NCI-H2081 treated with DMSO at 0.1 percent for 48 hours (cell line): ENCODE measurements at places on chromosomes 3 and 15.

DNA sequence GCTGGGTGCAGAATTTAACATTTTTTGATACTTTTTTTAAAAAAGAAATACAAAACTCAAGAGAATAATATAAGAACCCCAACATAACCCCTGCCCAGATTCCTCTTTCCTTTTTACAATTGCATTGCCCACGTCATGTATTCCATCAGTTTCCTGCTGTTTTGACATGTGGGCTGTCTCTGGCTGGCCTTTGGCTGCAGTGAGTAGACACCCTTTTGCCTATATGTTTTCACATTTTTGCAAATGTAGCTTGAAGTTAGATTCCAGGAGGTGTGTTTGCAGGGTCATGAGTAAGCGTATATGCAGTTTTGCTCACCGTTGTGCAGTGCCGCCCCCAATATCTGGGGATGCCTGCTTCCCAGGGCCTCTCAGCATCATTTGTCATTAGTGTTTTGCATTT lies 28.0 kb upstream of the ATP10A start:
- DNase-seq: no peak

DNA sequence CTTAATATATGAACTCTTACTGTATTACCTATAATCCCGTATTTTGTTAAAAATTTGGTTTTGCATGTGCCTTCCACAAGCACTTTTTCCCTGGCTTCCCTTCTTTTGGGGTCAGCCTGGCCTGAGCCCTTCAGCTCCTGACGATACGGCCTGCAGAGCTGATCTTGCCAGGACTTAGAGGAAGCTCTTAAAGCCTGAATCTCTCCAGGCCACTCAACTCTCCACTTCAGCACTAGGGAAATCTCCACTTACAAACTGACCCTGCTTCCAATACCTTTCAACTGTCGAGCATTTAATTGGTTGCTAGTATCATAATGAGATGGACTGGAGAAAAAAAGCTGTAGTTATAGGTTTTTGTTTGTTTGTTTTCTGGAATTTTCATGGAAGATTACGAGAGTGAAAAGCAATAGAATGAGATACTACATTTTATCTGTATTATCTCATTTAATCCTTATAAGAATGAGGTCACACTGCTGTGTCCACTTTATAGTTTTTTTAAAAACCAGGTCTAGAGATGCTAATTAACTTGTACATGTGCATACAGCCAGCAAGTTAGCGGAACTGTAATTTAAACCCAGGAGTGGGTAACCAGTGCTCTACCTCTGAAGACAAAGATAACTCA lies 54.8 kb downstream of the ZBTB38 start:
- DNase-seq: no peak

DNA sequence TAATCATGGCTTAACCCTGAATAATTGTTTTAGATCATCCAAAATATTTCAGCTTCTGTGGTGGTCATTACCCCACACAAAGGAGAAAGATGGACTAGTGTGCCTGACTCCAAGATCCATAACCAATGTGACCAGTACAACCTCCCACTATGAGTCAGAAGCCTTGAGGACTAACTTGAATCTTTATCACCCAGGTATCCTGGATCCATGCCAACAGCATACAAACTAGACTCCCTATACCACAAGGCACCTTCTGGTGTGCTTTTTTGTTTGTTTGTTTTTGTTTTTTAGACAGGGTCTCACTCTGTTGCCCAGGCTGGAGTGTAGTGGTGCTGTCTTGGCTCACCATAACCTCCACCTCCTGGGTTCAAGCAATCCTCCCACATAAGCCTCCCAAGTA lies 317.7 kb downstream of the VPS13C start:
- no peak for DNase-seq

DNA sequence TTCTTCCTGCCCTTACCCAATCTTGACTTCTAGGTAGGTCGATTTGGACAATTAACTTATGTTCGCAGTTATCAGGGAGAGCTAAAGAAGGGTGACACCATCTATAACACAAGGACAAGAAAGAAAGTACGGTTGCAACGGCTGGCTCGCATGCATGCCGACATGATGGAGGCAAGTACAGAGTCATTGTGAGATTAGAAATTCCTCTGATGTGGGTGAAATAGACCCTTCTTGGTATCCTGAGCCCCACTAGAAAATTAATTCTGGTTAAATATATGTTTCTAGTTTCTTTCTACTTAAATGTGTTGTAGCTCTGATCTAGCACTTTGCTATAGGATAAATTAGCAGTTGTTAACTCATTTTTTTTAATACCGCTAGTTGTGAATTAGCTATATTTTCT lies 13.6 kb downstream of the LXN start:
- no peak for DNase-seq

DNA sequence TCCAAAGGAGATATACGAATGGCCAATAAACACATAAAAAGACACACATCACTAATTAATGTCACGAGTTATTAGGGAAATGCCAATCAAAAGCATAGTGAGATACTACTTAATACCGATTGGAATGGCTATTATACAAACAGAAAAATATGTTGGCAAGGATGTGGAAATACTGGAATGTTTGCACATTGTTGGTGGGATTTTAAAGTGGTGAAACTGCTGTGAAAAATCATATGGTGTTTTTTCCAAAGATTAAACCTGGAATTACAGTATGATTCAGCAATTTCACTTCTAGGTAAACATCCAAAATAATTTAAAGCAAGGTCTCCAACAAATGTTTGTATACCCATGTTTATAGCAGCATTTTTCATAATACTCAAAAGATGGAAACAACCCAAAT lies 765.5 kb downstream of the VGLL3 start:
- DNase-seq: no peak

DNA sequence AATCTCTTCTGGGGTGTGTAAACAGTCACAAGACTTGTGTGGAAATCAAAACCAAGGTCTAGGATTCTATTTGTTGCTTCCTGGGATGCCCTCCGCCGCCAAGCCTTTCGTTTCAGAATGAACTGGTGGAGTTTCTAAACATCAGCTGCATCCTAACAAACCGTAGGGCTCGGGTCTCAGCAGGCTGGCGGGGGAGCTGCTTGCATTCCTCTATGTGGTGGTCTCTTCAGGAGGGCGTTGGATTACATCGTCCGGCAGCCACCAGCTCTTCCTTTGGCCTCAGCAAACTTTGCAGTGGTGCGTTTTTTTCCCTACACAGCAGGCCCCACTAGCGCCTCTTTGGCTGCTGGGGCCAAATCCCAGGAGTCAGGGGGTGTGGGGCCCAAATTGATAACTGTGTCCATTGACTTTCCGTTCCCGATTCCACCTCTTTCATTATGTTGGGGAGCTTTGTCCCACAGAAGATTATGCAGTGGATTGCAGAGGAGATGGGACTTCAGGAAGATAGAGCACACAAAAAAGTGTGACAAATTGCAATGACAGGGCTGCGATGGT lies 390.0 kb upstream of the NR2F2 start:
- no peak for DNase-seq

GRCh38 chr3:56118968-56119367 lies 349.3 kb downstream of the ERC2 start:
- DNase-seq: no peak

GRCh38 chr15:82132742-82133141 lies 86.9 kb upstream of the MEX3B start:
- DNase-seq: no peak

GRCh38 chr3:188124184-188124583 lies 29.8 kb upstream of the LPP start:
- no peak for DNase-seq

- DNase-seq: no peak
These were observed 209.5 kb downstream of the MECOM start for GRCh38 chr3:169454060-169454317.

DNA sequence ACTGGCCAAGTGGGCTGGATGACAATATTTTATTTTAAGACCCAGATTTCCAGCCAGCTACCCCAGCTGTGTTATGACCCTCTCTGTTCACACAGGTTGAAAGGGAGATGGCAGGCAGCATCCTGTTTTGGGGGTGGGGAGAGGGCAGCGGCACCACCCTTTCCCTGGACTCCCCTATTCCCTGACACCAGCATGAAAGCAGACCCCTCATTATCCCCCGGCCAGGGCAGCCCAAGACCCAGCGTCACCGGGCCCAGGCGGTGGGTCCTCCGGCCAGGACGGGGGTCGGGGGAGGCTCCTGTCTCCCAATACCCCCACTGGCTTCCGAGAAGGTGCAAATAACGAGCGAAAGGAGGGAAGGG lies 127.6 kb upstream of the MEF2A start:
- DNase-seq: no peak

DNA sequence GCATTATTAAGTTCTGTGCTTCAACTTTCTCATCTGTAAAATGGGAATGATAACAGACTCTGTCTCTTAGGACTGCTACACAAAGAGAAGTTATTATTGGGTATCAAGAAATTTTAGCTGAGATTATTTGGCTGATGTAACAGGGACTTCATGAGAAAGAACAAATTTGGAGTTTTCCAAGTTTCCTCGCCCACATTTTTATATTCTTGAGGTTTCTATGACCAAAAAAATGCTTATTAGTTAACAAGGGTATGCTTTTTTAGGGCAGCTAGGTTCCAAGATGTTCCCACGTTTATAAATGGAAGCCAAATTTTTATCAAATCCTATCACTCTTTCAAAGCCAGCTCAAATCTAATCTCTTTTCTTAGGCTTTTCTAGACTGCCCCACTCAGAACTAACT lies 50.6 kb upstream of the C3orf80 start:
- no peak for DNase-seq

DNA sequence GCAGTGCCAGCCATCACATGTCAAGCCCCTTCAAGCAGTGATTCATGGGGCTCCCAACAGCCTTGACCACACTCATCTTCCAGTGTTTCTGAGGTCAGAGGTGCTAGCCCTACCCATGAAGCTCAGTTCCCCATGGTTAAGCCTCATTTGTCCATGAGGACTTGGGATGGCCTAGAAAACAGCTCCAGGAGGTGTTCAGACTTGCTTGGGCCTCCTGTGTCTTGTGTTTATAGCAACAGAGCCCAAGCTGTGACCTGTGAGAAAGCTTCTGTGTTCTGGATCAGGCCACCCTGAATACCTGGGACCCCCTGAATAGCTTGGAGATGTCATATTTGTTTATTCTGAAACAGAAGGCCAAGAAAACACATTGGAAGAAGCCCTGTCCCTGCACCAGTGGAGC lies 36.7 kb downstream of the LARP6 start:
- DNase-seq: no peak

DNA sequence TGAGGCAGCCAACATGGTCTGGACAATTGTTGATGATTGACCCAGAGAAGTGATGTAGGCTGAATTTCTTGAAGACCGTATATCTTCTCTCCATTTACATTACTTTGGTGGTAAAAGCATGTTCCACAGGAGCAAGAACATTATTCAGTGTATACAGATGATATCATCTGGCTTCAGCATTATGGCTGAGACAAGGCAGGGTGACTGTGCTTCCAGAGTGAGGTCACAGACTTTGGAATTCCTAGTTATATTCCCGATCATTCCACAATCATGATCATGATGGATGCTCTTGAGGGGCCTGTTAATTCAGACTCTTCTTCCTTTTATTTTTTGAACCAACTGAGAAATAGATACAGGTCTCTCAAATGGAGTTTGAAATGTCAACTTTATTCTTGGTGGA lies 19.0 kb downstream of the PLS1 start:
- no peak for DNase-seq

DNA sequence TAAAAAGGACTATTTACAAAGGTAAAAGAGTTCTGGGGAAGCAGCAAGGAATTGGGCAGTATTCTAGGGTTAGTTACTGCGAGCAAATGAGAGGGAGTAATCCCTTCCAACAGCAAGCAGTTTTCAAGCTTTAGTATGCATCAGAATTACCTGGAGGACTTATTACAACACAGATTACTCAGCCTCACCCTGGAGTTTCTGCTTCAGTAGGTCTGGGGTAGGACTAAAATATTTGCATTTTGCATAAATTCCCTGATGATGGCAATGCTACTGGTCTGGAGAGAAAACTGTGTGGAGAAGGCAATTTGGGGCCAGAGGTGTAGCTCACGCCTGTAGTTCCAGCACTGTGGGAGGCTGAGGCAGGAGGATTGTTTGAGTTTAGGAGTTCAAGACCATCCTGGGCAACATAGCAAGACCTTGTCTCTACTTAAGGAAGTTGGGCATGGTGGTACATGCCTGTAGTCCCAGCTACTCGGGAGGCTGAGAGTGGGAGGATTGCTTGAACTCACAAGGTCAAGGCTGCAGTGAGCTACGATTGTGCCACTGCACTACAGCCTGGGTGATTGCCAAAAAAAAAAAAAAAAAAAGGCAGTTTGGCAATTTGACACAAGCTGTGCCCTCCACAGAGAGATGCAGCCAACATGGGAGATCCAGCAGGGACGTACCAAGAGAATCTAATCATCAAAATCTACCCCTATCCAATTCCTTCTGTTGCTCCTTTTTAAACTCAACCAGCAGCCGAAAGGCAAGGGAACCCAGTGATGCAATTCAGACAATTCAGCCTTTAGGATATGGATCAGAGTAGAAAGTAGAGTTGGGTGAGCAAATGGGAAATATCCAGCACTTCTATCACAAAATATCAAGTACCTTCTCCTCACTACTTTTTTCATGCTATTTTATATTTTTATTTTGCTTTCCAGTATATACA lies 27.1 kb upstream of the AP4E1 start:
- DNase-seq: no peak

- no peak for DNase-seq
These were observed 493.9 kb upstream of the ZNF385D start for GRCh38 chr3:22244761-22245521.

- DNase-seq: no peak
These were observed 441.2 kb downstream of the FHIT start for GRCh38 chr3:60809857-60810610.

GRCh38 chr15:52031556-52031955 lies 12.5 kb downstream of the MAPK6 start:
- DNase-seq: no peak

DNA sequence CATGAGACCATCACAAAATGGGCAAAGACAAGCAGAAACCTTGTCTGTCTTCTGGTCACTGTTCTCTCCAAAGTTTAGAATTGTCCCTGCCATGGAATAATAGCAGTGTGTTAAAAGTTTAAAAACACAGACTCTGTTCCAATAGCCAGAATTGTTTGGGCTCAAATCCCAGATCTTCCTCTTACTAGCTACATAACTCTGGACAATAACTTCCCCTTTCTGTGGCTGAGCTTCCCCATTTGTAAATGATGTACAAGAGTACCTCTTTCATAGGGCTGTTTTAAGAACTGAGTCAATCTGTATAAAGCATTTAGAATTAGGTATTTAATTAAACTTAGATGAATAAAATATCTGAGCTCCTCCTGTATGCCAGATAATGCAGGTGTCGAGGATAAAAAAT lies 623.0 kb downstream of the NTRK3 start:
- no peak for DNase-seq

- DNase-seq: no peak
These were observed 154.9 kb downstream of the CDIN1 start for GRCh38 chr15:36734366-36734765.

- DNase-seq: no peak
These were observed 160.0 kb downstream of the TBL1XR1 start for GRCh38 chr3:177037241-177037640.

DNA sequence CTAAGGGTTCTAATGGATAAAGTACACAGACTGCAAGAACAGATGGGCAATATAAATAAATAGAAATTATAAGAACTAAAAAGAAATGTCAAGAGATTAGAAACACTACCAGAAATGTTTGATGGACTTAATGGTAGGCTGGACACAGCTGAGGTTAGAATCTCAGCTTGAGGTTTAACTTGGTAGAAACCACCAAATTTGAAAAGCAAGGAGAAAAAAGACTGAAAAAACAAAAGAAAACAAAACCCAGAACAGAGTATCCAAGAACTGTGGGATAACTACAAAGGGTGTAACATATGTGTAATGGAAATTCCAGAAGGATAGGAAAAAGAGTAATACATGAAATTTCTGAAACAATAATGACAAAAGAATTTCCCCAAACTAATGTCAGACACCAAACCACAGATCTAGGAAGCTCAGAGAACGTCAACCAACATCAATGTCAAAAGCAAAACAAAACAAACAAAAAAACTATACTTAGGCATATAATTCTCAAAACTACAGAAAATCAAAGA lies 35.0 kb downstream of the RFX7 start:
- no peak for DNase-seq
